ENCODE measurements at places on chromosomes 5 and 9.

DNA sequence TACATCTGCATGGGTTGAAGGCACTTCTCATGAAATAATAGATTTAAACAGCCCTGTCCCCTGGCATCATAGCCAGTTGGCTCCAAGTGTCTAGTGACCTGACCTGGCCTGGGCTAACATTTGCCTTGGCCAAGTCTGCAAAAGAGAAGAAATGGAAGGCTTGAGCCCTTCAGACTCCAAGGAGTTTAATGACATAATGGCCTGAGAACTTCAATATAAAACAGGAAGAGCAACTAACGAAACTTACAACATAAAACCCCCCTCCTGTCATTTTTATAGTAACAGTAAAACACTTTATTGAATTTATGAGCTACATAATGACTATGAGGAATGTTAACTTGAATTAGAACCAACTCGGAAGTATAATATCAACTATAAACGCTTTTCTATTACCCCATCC, 218.8 kb upstream of the TBCA start:
- DNase-seq, result no peak

DNA sequence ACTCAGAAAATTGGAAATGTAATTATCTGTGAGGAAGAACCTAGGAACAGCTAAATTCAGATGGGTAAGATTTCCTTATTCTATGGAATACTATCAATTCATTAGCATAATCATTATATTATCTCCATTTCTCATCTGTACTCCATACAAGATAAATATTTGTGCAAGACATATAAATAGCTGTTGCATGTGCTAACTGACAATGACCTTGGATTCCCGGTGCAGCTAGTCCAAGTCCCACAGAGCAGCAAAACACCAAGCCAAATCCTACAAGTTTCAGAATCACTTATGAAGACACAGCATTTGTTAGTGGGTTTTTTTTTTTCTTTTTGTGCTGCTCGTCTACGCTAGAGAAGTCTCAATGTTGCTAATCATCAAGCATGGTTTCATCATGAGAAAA, 64.8 kb downstream of the NUDT12 start:
- no peak for DNase-seq

- DNase-seq, result no peak
These were observed 290.5 kb downstream of the ANXA1 start for GRCh38 chr9:73441890-73442818.

DNA sequence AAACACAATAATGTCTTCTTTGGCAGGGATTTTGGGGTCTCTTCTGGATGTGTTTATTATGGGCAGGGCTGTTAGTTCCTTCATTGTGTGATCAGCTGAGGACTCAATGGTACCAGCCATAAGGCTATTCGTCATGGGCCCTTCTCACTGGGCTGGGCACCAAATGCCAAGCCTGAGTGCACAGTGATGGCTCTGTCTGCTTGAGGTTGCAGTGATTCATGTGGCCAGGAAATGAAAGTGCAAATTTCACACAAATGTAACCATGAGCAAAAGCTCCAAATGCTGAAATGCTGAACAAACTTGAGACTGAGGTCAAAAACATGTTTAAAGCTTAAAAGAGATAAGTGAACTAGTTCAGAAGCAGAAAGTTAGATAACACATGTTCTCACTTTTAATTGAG, 191.0 kb downstream of the TARS1 start:
- peak; percentile 10 for DNase-seq

DNA sequence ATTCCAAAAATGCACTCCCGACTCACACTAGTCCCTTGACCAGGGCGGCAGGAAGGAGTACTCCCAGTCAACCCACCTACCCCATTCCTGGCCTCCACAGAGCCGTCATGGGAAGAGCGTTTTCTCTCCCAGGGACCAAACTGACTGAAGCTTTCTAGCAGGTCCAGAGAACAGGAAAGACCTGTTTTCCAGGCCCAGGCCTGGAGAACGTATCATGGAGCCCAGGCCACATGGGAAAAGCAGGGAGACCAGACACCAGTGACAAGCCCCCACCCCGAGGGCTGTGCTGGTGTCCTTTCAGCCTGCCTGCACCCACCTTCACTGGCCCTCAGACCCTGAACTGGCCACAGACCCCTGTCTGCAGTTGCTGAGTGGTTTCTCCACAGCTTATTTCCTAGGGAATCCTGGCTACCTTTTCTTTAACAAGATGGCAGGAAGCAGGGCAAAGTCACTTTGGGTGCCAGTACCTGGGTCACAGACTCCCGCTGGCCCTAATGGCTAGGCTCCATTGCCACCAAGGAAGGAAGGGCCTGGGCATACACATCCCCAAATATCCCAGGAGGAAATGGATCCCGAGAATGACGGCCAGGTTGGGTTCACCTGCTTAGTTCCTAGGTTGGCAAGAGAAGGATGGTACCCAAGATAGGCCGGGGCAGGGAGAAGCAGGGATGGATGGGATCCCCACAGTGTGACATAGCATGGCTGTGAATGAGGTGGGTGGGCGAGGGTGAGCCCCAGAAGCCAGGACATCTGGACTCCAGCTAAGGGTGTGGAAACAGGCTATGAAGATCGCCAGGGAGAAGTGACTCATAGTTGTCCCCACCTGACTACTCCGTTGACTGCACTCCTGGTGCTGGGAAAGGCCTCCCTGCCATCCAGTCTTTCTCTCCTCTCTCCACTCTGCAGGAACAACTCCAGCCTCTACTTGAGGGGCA, 12.2 kb downstream of the CCNI2 start:
- DNase-seq, result no peak

DNA sequence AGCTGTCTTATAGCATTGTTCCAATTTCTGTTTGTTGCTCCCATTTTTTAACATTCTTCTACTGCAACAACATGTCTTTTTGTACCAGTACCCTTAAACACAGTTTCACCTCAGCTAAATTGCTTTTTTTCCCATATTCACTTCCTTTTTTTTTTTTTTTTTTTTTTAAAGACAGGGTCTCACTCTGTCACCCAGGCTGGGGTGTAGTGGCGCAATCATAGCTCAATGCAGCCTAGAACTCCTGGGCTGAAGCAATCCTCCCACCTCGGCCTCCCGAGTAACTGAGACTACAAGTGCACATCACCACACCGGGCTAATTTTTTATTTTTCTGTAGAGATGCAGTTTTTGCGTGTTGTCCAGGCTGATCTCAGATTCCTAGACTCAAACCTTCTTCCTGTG, 161.3 kb downstream of the NIPBL start:
- DNase-seq, result no peak

GRCh38 chr5:137366526-137366925, 132.6 kb downstream of the SPOCK1 start:
- no peak for DNase-seq

- no peak for DNase-seq
These were observed 50.4 kb upstream of the GGTA1 start for GRCh38 chr9:121550041-121550440.

DNA sequence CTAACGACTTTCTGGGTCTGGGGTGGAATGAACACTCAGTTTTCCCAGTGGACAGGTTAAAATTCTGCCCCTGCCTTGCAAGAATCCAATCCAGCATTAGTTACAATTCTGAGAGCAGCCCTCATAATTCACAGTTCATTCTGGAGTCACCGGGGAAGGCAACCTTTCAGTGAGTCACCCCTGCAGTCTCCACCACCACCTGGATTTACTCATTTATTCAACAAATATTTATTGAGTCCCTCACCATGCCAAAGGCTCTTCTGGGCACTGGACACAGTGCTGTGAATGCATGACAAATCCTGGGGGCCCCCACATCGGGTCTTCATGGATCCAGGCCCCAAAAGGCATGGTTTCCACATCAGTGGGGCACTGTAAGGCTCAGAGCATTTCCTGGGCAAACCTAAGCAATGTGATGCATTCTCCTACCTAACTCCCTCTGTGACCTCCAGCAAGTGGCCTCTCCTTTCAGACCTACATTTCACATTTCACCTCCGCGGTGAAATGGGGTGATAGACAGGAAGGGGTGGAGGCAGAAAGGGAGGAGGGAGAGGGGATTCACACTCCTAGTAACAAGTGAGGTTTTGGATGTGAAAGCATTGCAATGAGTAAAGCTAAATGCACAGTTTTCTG, 6.4 kb upstream of the MSX2 start:
- DNase-seq, result no peak

DNA sequence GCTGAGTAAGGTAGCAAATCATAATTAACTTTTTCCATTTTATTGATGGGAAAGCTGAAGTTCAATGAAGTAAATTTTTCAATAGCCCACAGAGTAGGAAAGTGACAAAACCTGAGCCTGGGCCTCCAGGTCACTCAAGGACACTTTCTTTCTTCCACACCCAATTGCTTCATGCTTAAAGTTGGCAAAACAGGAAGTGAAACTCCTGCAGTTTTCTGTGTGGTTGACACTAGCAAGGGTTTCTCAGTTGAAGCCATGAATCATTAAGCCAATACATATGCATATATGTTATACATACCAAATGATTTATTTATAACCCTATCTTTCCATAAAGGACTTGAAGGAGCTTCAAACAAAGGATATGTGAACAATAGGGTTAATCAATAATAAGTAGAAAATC, 13.9 kb downstream of the TLR4 start:
- DNase-seq, result peak; percentile 81

DNA sequence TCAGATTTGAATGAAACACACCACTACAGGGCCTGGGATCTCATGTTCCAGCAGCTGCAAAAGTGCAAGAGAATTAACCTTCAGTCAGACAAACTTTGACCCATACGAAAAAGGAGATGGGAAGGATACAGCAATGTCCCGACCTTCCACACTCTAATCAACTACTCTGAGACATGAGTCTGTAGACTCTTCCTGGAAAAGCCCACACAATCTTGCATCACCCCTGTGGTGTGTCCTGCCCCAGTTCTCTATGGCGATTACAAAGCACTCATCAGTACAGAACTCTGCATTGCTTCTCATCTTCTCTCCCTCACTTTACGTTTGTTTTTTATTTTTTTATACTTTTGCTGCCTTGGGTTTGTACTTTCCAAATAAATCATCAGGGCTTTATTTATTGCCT, 241.0 kb upstream of the KIF2A start:
- DNase-seq, result no peak

DNA sequence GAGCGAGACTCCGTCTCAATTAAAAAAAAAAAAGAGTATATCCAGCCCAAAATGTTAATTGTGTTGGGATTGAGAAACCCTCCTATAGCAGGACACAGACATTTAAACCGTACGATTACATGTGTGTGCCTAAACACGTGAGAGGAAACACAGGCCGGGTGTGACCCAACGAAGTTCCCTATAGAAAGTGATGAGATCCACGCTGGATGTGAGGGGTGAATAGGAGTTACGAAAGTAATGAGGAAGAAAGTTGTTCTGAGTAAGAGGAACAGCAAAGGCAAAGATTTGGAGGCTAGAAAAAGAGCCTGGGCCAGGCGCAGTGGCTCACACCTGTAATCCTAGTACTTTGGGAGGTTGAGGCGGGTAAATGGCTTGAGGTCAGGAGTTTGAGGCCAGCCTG, 13.6 kb downstream of the NAIF1 start:
- no peak for DNase-seq

- no peak for DNase-seq
These were observed 113.8 kb downstream of the RAPGEF6 start for GRCh38 chr5:131521252-131521651.

- DNase-seq, result peak; percentile 17
These were observed 19.0 kb downstream of the C9orf152 start for GRCh38 chr9:110188991-110189390.

DNA sequence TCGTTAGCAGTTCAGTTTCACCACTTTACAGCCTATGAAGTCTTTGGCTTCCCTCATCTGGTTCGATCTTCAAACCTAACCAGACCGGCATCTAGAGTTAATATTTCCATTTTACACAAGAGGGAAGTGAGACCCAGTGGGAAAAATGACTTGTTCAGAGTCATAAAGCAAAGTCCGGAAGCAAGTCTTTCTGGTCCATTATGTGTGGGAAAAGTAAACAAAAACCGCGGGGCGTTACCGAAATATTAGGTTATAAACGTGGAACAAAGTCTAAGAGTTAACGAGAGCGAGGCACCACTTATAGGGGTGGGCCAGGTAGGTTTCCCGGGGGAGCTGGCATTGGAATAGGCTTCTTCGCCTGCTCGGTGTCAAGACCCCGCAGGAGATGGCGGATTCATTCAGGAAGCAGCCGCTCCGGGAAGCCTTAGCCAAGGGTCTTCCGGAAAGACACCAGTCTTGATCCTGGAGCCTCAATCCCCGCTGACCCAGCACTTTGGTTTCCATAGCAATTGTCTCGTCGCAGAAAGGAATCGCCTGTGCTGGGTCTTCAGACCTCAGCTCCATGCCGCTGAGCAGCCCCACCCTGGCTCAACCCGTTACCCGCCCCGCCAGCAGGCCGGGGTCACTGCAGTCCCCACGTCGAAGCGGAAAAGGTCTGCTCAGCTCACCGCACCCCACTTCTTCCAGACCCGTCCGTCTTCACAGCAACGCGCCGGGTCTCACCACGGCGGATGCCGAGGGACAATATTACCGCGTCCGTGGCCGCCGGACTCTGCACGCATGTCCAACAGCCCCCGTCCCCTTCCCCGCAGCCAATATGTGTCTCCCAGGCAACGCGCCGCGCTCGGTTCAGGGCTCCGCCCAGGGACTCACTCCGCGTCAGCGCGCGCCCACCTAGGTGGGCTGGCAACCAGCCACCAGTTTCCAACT, at the start of gene C5orf52:
TSS of gene C5orf52 (plus strand) at position 872 of the 930 bp plus-strand sequence. CDS start 82 bp downstream, outside the sequence.
- peak; percentile 49 for DNase-seq

- no peak for DNase-seq
These were observed 681.4 kb downstream of the NR2F1-AS1 start for GRCh38 chr5:92899611-92900010.

- no peak for DNase-seq
These were observed 149.1 kb upstream of the VCAN start for GRCh38 chr5:83322273-83322924.

- DNase-seq, result no peak
These were observed 502.7 kb upstream of the KLF4 start for GRCh38 chr9:107992271-107992670.

GRCh38 chr5:10653043-10653442, 89.2 kb downstream of the ANKRD33B start:
- no peak for DNase-seq

DNA sequence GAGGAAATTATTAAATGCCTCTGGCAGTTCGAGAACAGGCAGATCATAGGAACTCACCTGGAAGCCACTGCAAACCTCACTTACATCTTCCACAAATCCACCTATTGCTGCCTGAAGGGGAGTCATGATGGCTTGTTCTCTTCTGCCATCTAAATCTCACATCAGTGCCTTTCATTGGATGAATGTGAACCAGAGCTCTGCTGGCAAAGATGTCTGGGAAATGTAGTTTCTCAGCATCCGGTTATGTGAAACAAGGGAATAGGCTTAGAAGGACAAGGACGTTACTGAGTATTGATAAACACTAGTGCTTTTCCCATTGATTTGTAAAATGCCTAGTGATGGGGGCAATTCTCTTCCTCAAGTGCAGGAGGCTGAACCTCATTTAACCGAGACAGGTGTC, 483.3 kb downstream of the ARHGEF28 start:
- no peak for DNase-seq

DNA sequence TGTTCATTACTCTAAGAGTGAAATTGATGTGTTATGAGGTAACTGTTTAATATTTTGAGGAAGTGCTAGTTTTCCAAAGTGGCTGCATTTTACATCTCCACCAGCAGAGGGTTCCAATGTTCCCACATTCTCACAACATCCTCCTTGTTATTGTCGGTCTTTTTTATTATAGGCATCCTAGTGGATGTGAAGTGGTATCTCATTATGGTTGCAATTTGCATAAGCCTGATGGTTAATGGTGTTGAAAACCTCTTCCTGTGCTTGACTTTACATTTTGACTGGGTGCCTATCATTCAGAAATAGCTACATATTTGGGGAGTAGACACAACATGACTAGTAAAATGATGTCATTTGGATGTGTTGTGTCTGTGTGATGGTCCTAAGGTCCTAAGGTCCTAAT, 143.6 kb downstream of the MRPS30 start:
- no peak for DNase-seq

- DNase-seq, result no peak
These were observed 77.6 kb upstream of the FREM1 start for GRCh38 chr9:14987858-14988257.

- DNase-seq, result no peak
These were observed 121.7 kb downstream of the TUSC1 start for GRCh38 chr9:25556540-25556939.

All from B cell (primary cell).